CD4-positive, alpha-beta T cell treated with Interleukin-21 for 1 hour (primary cell): ENCODE measurements at places on chromosomes 5 and 9.

GRCh38 chr9:90180381-90180780 is 462.2 kb downstream of the DIRAS2 start:
- no peak for DNase-seq

- no peak for DNase-seq
These were observed 101.2 kb upstream of the TRIM32 start for GRCh38 chr9:116585896-116586295.

- DNase-seq: no peak
These were observed 176.5 kb upstream of the CTNND2 start for GRCh38 chr5:12080761-12081160.

GRCh38 chr5:103600086-103600485 is 37.5 kb upstream of the NUDT12 start:
- DNase-seq: no peak

DNA sequence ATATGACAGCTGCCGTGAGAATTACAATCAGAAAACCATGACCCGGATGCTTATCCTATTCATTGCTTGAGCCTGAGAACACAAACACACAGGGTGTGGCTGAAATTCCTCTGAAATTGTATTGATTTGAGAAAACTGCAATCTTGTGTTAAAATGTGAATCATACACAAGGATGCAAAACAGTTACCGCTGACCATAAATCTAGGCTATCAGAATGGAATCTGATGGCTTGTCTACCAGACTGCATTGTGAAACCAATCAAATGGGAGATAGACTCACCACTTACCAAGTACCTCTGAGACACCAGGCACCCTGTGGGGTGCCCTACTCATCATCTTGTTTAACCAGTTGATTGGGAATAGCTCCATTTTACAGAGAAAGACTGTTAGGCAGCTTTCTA is 188.7 kb upstream of the MSX2 start:
- no peak for DNase-seq

DNA sequence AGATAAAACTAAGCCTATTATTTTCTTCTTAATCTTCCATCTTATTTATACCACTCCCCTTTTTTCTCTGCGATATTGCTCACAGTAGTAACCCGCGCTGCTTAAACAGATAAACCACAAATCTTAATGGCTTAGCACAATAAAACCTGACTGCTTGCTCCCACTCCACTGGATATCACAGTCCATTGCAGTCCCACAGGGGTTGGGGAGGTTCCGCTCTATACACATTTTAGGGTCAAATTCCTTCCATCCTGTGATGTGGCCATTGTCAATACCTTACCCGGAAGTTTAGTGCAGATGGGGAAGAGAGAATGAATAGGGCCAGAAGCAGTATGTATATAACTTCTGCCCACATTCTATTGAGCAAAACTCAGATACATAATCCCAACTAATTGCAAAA is 193.7 kb downstream of the RAB3C start:
- no peak for DNase-seq

DNA sequence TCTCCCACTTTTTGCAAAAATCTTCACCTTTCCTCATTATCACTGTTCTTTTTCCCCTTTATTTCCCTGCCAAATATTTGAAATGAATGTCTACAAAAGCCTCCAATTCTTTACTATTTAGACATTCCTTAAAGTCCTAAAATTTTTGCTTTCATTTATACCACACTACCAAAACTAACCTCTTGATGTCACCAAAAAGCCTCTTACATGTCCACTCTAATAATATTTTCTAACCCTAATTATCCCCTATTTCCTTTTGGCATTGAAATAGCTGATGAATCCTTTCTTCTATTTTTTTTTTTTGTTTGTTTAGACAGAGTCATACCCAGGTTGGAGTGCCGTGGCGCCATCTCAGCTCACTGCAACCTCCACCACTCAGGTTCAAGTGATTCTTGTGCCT is 32.3 kb upstream of the NRG2 start:
- no peak for DNase-seq

GRCh38 chr5:97364731-97365130 is 181.7 kb upstream of the RIOK2 start:
- DNase-seq: no peak

DNA sequence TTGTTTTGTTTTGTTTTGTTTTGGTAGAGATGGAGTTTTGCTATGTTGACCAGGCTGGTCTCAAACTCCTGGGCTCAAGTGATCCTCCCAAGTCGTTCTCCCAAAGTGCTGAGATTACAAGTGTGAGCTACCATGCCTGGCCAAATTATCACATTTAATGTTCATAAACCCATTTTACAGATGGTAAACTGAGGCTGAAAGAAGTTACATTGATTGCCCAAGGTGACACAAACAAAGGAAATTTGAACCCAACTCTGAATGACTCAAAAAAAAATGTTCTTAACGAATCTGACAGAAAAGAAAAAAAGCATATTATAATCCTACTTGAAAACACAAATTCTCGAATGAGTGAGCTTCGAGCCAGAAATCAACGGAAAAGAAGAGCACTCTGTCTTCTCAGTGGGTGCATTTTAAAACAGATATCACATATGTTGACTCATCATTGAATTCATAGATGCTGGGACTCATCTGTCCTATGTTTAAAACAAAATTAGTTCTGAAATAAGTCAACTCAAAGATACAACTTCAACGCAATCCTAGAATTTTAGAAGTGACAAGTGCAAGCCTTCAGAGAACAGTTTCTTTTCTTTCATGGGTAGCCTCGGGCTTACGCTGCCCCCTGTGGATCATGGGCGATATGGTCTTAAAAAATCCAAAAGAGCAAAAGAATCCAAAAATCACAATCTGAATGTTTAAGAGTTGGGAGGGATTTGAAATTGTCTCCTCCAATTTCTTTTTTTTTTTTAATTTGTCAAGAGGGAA is 28.4 kb downstream of the TIMD4 start:
- peak; percentile 68 for DNase-seq

GRCh38 chr5:83567741-83568140 is 96.2 kb downstream of the VCAN start:
- no peak for DNase-seq

GRCh38 chr5:66329078-66329477 is 185.0 kb downstream of the SREK1 start:
- DNase-seq: no peak

- no peak for DNase-seq
These were observed 35.8 kb downstream of the ZNF782 start for GRCh38 chr9:96818533-96818932.

DNA sequence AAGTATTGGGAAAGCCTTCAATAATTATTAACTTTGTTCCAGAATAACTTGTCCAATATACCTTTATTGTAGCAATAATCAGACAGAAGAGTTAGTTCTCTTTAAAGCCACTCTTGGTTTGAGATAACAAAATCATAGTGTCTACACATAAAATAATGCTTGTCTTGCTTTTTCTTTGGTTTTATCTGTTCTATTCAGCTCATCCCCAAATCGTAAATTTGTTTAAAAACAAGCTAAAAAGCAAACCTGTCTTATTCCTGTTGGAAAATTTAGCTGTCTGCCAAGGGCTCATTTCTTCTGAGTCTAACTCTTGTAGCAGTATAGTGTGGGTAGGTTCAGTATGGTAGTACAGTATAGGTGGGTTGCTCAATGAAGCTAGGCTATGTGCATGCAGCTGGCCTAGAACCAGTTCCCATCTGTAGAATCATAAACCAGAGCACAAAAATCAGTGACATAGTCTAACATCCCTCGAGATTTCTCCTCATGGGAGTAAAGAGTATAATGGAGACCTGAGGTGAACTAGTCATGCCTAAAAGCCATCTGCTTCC is 17.9 kb upstream of the APBA1 start:
- no peak for DNase-seq

GRCh38 chr5:39691993-39692392 is 267.2 kb upstream of the DAB2 start:
- no peak for DNase-seq

DNA sequence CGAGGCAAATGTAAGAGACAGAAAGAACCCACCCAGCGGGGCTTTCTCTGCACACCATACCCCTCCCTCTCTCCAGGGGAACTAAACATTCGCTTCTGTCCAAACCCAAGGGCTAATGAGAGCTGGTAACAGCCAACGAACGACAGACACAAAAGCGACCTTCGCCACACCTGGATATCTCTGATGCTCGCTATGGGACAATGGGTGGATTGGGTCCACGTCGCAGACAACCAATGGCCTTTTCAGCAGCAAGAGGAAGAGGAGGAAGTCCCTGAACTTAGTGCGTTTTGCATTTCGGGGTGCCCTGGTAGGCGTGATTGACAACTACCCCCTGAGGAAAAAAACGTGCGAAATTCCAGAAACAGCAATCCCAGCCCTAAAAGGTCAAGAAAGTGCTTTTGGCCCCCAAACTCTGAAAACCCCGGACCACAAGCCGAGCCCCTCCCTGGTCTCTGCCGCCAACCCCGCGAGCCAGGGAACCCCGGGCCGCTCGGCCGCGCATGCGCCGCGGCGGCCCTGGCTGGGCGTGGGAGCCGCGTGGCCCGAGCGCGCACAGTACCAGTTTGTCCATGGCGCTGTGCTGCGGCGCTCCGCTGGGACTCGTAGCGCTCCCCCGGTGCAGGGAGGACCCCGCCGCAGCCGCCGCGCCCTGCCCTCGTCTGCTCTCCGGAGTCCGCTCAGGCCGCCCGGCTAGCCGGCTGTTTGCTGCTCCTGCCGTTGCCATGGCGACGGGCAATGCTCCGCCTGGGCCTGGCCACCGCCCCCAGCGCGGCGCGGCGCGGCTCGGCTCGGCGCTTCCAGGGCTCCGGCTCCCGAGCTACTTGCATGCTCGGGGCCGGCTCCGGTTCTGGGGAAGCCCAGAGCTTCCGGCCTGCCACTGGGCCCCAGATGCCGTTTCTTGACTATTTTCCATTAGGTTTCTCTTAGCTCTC is 66.9 kb upstream of the DNAH5 start:
- peak; percentile 4 for DNase-seq

DNA sequence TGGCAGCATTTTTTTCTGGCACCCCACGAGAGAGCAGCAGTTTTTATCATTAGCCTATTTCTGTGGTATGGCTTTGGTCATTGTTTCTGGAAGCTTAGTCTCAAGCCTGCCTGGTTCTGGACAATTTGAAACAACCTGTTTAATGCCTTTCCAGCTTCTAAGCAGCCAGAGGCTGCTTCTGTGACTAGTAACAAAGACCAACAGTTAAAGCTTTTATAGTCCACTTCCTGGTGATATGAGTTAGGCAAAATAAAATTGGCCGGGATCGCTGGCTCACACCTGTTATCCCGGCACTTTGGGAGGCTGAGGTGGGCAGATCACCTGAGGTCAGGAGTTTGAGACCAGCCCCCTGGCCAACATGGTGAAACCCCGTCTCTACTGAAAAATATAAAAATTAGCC is 24.0 kb downstream of the LYRM7 start:
- no peak for DNase-seq

DNA sequence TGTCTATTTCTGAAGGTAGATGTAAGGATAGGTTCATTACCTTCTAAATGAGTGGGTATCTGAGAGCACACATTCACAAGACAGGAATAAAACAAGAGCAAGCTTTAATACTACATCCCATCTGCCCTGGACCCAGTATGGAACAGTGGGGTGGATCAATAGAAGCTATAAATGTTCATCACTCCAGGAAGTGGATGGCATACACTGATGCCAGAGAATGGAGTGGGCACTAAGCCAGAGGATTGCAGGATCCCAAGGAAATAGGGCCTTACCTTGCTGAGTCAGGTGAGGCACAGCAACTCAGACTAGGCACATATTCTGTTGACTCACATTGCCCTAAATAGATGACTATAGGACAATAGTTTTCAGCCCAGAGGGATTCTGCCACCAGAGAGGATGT is 21.3 kb upstream of the COX7C start:
- DNase-seq: no peak

DNA sequence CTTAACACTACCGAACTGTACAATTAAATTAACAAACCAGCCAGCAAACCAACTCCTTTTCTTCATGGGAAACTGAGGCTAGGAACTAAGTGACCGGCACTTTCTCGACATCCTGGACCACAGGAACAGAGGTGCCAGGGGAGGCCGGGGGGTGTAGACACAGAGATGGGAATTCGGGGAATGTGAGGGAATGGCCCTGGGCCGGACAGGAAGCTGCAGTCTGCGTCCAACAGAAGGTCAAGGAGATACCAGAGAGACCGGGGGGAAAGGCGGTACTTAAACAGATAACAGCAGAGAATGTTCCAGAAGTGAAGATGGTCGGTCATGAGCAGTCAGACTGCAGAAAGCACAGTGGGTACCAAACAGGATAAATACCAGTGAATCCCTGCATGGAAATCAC is 40.3 kb downstream of the DBH start:
- DNase-seq: no peak

- DNase-seq: no peak
These were observed 53.4 kb upstream of the IL6ST start for GRCh38 chr5:56048124-56048523.

DNA sequence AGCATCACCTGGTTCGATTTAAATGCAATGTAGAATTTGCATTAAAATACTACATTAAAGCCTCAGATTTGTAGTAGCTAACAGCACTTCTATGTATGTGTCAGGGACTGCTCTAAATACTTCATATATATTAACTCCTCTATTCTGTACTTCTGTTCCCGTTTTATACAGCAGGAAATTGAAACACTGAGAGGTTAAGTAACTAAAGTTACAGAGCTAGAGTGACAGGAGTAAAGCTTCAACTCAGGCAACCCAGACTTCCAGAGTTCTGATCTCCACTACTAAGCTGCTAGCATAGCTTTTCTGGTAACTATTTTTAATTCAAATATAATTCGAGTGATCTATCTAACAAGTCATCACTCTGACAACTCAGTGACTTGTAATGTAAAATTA is 619 bp upstream of the APC start:
- no peak for DNase-seq

DNA sequence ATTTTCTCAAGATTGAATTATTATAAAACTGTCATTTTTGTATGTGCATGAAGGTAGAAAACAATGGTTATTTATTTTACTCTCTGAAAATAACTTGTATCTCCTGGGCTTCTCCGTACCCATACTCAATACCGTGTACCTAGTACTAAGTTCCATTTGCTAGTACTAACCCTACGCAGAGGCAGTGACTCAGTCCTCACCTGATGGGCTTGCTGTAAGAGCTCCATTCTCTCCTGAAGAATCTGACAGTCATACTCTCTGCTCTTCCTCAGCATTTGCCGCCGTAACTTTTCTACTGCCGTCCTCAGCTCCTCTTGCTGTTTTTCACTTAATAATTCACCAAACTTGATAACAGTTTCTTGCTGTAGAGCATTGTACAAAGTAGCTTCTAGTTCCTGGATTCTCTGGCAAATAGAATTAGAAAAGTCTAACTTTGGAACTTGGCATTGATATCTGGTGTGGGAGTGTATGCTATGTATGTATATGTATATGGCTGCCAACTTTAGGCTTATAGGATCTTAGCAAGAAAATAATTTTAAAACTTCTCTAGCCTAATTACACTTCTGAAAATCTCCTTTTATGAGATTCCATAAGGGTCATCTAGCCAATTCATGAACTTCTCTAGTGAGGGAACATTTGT is 108.0 kb upstream of the DPYSL3 start:
- DNase-seq: no peak

DNA sequence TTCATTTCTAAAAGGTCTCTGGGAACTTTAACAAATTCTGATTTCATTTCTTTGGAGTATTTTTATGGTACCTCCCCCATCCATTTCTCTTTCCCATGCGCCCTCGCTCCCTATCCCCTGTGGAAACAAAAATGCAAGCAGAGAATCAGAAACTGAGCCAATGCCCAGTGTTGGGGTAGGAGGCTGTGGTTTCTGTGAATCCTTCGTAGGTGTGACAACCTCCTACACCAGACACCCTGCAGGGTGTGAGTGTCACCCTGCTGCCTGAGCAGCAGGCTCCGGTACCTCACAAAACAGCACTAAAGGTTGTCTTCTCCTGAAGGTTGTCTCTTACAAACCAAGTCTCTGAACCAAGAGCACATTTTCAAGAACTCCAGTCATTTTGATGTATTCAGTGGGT is 103.8 kb upstream of the CTSL start:
- DNase-seq: no peak
